ENCODE measurements at places on chromosomes 7 and 10.

DNA sequence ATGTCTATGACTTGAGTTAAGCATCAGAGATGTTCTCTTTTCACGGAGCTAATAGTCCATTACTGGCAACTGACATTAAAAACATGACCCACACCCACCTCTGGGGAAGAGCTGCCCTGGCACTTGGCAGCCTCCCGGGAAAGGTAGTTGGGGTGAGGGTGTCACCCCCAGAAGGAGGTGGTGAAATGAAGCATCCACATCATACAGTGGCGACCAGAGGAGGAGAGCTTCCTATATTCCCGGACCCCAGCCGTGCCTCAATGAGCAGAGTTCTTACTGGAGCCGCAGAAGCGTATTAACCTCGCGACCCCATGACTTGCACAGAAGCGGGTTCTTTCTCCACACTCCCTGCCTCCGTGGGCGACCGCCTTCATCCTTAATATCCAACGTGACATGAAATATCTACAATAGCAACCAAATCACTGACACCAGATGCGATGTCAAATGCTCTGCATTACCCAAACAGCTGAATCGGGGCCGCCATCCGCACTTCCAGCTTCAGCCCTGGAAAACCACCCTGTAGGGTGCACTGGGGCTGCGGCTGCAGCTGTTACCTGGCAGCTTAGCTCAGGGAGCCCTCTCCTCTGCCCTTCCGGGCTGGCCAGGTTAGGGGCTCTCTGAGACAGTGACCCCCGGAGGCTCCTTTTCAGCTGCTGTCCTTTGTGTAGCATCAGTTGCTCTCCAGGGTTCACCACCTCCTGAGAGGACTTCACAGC lies 103.1 kb upstream of the PARD3 start:
- DNase-seq, result no peak

GRCh38 chr10:103884681-103885139 lies 29.3 kb upstream of the SH3PXD2A start:
- peak; percentile 47 for DNase-seq

DNA sequence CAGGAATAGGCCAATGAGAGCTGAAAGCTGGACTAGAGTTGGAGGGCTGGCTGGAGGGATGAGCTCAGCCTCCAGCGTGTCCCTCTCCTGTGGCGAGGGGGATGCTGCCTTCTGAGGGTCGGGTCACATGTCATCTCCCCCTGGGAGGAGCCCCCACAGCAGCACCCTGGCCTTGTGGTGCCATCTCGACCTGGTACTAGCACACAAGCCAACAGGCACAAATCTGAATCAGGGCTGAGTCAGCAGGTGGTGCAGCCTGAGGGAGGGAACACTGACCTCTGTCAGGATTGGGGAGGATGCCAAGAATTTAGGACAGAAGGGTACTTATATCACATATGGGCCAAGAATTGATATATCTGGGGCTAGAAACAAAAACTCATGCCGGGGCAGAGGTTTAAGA lies 280.4 kb downstream of the CELF2 start:
- no peak for DNase-seq

DNA sequence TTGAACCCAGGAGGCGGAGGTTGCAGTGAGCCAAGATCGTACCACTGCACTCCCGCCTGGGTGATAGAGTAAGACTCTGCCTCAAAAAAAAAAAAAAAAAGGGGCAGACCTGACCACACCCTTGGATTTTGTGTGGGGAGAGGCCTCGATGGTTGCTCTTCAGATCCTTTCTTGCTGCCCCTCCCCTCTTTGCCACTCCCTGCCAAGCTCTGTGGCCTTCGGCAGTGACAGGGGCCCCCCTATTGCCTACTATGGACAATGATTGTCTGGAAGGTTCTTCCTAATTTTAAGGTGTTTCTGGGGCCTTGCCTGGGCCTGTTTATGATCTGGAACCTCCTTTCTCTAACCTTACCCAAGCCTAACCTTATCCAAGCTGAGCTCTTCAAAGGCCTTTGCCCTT lies 795 bp downstream of the PRF1 start:
- no peak for DNase-seq

DNA sequence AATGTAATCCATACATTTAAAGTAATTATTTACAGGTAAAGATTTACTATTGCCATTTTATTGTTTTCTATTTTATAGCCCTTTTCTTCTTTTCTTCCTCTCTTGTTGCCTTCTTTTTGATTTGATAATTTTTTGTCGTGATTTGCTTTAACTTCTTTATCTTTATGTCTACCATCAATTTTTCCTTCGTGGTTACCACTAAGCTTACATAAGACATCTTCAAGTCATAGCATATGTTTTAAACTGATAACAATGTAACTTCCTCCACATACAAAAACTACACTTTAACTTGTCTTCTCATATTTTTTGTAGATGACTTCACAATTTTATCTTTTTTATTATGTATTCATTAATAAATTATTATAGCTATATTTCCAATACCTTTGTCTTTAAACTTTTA lies 316.6 kb downstream of the PLXDC2 start:
- no peak for DNase-seq

DNA sequence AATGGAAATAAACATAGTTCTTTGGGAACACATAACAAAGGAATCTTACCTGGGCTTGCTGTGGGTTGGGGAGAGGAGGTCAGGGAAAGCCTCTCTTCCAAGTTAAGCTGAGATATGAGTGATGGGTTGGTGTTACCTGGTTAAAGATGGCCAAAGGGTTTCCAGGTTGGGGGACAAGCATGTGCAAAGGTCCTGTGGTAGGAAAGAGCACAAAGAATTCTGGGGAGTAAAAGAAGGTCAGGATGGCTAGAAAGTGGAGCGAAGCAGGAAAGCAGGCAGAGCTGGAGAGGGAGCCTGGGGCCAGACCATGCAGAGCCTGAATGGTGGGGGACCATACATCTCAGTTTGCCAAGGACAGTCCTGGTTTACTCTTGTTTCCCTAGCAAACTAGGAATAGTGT lies 133.2 kb downstream of the CFAP58 start:
- no peak for DNase-seq

DNA sequence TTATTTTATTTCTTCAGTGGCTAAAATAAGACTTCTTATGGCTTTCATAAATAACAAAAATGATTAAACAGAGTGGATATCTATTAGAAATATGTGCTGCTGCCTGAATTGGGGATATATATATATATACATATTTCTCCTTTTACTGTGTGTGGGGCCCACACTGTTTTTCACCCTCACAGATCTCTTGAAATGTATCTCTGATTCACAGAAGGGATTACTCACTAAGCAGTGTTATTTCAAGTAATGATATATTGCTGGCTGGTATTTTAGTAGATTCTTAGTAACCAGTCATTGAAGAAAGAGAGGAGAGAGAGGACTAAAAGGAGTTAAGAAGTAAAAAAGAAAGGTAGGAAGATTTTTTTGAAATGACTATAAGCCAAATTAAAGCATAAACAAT lies 308.6 kb upstream of the NRP1 start:
- DNase-seq, result no peak

- no peak for DNase-seq
Observed at GRCh38 chr7:30831936-30832335, 60.7 kb downstream of the MINDY4 start.

- DNase-seq, result peak; percentile 8
Observed at GRCh38 chr10:12419262-12419847, 70.0 kb downstream of the CAMK1D start.

DNA sequence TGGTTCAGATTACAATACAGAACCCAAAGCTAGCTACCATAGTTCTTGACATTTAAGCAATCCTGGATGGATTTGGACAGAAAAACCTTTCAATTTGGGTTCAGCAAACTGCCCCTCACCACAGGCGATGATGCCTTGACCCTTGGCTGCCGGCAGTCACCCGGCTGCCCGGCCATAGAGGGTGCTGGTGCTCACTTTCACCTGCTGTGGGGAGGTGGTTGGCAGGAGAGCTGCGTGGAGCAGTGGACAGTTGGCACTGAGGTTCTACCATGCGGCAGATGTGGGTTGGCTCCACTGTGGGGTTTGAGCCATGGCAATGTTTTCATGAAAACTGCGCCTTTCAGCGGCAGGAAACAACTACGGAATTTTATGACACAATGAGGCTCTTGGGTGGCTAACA lies 99.5 kb downstream of the DYNC1I1 start:
- no peak for DNase-seq

DNA sequence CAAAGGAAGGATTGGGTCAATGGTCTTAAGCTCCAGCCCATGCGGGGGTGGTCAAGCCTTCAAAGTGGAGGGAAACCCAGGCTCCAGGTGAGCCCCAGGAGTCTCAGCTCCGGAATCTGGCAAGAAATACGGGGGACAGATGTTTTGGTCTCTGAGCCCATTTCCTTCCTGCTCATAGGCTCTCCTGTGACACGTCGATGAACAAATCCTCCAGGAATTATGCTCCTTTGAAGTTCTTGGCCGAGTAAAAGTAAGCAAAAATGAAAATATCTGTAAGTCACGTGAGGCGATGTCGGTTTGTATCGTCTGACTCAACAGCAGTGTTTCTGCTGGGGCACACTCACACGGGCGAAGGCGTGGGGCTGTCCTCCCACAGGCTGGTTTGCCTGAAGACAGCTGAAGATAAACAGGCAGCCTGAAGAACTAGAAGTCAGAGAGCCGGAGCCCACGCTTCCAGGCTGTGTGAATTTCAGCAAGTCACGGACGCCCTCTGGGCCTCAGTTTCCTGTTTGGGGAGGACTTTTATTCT lies 52.6 kb upstream of the SMNDC1 start:
- peak; percentile 64 for DNase-seq

- DNase-seq, result no peak
Observed at GRCh38 chr7:114502454-114503254, 88.0 kb downstream of the FOXP2 start.

DNA sequence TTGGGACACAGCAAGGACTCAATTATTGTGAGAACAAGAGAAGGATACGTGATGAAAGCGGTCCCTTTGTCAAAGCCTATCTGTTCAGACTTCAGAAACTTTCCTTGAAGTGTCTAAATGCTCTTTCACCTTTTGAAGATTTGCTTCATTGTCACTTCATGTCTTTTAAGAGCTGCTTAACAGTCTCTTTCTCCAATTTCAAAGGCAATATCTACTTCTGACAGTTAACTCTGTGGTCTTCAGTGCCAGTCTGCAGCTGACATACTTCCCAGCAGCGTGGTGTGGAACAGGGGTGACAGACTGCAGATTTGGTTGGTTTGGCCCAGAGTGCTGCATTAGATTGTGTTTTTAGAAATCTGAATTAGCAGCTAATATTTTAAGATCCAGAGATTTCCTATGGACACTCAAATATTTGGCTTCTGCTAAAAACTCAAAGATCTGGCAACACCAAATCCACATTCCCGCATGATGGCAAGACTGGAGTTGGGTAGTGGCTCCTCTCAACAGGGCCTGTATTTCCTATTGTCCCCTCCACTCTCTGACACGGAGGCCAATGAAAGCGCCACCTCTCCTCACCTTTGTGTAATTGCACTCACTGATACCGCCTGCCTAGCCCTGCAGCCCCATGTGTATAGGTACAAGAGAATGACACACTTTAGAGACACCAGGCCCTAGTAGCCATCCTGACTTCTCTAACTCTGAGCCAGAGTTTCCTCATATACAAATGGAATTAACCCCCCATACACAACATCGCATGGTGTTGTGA lies 11.5 kb downstream of the SCRN1 start:
- no peak for DNase-seq

DNA sequence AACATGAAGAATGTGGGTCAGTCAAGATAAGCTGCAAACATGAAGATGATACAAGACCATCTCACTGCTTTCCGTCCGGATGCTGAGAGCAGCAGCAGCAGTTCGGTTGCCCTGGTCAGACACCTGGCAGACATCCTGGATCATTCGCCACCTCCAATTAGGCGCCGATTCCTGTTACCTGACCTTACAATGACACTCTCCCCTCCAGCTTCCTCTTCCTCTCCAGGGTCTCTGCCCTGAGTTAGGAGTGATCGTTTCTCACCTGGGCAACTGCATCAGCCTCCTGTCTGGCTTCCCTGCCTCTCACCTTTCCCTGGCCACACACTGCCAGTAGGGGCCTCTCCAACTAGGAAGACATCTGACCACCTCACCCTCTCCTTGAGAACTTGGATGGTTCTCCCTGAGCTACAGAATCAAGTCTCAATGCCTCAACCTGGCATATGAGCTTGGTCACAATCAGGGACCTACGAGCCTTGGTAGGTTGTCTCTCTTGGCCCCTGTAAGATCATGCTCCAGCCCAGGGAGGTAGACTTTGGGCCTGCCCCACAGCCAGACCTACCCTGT lies 31.4 kb upstream of the ENO4 start:
- DNase-seq, result no peak

DNA sequence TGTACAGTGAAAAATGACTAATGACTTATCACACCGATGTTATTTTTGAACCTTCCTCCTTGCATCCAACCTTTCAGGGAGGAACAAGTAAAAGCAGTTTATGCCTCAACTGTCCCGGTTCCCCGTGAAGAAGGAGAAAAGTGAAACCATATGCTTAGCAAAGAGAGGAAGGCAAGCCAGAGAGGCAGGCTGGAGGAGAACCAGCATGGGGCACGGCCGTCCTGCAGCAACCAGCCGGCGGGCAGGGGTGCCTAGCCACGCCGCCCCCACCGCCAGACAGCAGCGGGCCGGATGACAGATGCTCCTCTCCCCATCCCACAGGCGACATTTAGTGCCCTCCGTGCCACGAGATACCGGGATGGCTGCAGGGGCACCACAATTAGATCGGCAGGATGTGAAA lies 421.4 kb upstream of the MGMT start:
- no peak for DNase-seq

DNA sequence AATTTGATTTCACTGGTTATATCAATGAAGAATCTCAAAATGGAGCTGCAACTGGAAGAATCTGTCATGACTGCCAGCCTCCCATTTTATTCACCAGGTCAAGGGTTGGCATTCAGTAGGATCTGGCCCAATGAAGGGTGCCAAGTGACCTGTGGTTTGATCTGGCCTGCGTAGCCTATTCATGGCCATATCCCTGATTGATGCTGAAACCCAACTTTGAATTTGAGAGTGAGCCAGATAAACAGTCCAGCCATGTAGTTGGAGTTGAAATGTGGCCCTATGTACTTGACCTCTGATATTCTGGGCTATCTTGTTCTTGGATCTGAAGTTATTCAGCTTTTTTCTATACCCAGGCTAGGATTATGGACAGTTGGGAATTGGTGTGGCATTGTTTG lies 1.5 kb downstream of the MKLN1 start:
- no peak for DNase-seq

DNA sequence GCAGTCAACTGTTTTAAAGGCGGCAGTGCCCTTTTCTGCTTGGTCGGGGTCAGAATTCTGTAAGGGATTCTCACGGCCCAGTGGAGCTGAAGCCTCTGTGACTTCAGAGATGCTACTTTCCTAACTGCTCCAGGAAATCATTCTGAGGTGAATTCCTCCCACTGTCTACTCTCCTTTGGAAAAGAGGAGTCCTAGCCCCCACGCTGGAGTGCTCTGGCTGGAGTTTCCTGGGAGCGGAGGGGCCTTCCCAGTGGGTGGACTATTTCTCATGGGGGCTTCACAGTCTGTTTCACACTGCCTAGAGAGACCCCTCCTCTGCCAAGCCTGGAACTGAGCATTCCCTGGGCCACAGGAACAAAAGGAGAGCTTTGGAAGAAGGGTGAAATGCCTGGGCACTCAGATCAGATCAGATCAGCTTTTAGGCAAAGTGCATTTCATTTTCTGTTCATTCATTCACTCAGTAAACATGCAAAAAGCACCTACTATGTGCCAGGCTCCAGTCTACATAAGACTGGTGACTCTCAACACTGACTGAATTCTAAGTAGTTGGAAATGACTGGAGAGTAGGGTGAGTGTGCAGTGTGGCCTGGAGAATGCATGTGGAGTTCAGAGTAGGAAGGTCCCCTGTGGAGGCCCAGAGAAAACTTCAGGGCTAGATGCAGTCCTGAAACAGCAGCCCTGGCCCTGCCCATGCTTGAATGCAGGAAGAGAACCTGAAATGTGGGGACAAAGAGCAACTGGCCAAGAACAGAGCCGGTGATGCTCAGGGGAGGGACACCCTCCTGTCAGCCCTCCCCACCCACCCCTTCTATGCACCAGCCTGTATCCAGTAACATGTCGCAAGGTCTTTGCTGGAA lies 12.2 kb downstream of the ZNF488 start:
- DNase-seq, result no peak
